ENCODE measurements at places on chromosomes 12 and 14.

GRCh38 chr12:132197581-132198354 lies 53.5 kb downstream of the NOC4L start:
- DNase-seq = no peak

- DNase-seq = no peak
These were observed 7.9 kb downstream of the IFFO1 start for GRCh38 chr12:6547987-6548386.

- DNase-seq = no peak
These were observed 25.2 kb upstream of the NCOR2 start for GRCh38 chr12:124592481-124593160.

DNA sequence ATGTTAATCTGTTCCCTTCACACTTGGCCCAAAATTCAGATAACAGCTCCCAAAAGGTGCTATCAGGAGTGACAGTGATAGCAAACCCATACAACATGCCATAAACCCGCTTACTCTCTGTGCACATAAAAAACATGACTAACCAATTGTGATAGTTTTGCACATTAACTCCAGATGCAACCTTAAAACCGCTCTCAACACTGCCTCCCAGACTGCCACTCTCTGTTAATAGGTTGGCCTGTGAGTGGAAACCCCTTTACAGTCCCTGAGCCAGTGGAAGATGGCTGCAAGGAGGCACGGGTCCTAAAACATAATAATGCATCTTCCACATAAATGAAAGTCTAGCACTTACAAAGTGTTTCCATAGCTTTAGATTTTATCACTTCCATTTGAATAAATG lies 12.0 kb upstream of the TMTC1 start:
- DNase-seq = no peak

GRCh38 chr14:64680714-64681065 lies 23.5 kb upstream of the PLEKHG3 start:
- DNase-seq = no peak

GRCh38 chr12:132190012-132190755 lies 45.9 kb downstream of the NOC4L start:
- peak; percentile 51 for DNase-seq

DNA sequence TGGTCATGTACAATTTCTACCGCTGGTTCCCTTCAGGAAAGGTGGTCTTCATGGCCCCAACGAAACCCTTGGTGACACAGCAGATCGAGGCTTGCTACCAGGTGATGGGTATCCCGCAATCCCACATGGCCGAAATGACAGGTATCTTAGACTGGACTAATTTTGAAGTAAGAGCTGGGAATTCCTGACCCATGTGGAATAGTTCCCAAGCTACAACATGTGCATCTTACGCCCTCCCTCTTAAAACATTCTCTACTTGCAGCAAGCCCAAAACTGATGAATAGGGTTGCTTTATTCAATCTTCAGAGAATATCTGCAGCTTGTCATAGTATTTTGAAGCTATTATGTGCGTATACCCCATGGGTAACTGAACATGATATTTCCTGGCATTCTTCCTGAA lies 669 bp downstream of the FANCM start:
- DNase-seq = no peak

DNA sequence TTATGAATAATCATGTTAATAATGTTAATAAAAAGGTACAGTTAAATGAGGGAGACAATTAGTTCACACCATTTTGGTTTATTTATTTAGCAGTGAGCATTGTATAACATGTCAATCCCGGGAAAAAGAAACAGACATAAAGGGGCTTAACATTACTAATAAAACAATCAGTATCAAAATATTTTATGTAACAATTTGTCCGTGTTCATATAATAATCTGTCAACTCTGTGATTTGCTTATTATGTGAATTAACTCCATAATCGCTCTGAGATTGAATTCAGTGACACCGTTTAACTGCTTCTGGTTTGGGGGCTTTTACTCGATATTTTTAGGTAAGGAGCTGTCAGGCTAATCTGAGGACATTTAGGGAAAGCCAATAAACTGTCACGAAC lies 95.8 kb upstream of the HMGA2 start:
- DNase-seq = no peak

DNA sequence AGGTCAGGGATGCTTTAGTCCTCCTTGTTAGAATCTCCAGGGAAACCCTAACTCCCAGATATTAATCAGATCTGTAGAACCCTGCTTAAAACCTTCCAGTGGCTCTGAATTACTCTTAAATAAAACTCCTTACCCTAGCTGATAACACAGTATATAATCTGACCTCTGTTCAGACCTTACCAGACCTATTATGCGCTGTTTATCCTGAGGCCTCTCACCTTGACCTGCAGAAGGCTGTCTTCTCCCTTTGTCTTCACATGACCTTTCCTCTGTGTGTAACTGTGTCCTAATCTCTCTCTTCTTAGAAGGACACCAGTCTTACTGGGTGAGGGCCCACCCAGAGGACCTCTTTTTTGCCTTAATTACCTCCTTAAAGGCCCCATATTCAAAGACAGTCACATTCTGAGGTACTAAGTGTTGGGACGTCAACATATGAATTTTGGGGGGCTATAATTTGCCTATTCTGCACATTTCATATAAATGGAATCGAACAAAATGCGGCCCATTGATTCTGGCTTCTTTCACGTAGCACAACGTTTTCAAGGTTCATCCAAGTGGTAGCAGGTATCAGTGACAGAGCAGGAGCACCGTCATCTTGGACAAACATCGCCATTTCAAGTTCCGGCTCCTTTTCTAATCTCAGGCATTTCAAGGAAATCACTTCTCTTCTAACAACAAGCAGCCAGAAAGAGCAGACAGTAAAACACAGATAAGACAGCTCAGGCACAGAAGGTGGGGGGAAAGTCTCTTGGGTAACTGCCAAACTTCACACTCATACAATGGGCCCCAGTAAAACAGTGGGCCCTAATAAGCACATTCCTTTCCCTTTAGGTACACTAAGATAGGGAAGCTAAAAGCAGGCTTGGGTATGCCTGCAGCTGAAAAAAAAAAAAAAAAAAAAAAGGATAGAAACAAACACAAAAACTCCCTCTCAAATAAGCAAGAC lies 200.2 kb upstream of the NUDT4 start:
- DNase-seq = no peak

- DNase-seq = no peak
These were observed 170.1 kb upstream of the PWP1 start for GRCh38 chr12:107515446-107515958.

GRCh38 chr12:57741844-57742738 lies 2.7 kb upstream of the TSPAN31 start:
- no peak for DNase-seq

GRCh38 chr14:65631040-65631439 lies 218.5 kb downstream of the FUT8 start:
- no peak for DNase-seq

GRCh38 chr12:59636945-59637691 lies 41.3 kb downstream of the SLC16A7 start:
- DNase-seq = no peak

DNA sequence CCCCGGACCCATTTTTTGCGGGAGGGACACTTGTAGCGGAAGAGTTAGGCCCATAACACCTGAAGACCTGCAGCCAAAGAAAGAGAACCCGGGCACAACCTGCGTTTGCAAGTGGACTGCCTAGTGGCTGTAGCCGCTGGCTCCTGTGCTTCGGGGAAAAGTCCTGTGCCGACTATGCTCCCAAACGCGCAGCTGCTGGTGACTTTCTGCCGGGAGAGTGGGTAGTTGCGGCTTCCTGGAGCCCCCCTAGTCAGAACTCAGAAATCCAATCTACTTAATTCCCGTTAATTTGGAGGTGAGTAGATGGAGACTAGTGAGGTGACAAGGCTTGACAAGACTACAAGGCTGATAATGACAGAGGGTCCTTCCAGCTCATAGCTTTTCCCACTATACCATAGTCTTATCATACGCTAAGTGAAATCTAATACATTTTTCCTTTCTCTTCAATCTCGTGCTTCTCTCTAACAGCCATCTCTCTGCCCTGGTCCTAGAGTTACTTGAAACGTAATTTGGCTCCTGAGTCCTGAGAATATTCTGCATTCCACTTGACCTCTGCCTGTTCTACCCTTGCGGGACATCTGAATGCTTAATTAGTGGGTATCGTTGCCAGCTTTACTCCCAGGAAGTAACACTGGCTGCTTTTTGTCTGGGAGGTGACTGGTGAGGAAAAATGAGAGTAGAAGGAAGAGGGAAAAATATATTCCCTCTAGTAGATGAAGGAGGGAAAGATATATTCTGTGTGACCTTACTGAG lies 556 bp downstream of the MTHFD1 start:
- no peak for DNase-seq

GRCh38 chr12:79531518-79531917 lies 159.2 kb downstream of the PAWR start:
- DNase-seq = no peak

- DNase-seq = no peak
These were observed 129.3 kb downstream of the ZFP36L1 start for GRCh38 chr14:68663385-68664076.

DNA sequence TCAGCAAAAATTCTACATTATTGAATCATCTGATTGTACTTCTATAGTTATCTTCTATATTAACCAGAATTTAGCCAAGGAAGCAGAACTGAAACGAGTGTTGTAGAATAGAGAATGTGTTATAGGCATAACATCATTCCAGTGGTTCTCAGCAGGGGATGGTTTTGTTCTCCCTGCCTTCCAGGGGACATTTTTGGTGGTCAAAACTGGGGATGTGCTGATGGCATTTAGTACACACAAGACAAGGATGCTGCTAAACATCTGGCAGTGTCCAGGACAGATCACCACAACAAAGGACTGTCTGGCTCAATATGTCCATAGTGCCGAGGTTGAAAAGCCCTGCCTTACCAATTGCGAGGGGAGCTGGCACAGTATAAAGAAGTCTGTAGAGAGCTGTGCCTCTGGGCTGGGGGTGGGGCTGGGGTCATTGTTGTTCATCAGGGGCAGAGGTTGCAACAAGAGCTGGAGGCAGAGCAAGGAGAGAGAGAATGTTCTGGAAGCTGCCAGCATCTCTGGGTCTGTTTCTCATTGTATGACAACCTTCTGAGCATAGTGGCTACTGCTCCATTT lies 1472.8 kb downstream of the AACS start:
- DNase-seq = no peak

DNA sequence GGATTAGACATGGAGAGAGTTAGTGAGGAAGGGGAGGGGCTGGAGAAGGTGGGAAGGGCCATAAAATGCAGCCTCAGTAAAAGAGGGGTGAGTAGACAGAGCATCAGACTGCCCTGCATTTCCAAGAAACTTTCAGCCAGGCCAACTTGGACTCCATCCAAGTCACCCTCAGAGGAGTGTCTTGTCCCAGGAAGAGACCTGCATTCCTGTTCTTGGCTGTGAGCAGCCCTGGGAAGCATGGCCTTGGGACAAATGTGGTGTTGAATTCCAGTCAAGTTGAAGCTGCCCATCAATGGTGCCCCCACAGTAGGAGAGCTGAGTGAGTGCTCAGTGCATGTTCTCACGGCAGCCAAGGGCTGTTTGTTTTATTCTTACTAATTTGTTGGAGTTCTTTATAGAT lies 35.0 kb upstream of the TUNAR start:
- no peak for DNase-seq

DNA sequence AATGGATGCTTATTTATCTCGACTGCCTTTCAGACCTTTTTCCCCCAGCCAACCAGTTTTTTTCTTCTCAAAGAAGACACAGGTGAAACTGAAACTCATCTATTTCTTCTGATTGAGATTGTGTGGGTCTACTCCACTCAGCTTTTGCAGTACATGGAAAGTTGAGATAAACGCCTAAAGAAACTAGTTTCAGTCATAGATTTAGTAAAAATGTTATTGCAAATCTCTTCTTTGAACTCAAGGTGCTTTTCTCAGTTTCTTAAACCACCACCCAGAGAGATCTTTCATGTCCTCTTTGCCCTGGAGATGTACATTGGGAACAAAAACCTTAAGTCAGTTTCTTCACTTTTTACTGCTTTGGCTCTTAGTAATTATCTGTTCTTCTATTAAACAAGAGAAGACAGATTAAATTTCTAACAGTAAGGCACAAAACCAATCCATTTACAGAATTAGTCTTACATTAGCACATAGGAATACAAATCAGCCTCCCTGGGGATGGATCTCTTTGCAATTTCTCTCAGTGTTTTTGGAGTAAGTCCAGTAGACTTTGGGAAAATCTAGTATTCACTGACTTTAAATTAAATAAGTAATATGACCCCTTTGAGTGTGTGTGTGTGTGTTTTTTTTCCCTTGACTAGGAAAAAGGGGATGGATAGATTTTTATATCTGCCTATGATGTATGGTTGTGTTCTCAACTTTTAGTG lies 11.6 kb downstream of the FBXW8 start:
- DNase-seq = no peak

DNA sequence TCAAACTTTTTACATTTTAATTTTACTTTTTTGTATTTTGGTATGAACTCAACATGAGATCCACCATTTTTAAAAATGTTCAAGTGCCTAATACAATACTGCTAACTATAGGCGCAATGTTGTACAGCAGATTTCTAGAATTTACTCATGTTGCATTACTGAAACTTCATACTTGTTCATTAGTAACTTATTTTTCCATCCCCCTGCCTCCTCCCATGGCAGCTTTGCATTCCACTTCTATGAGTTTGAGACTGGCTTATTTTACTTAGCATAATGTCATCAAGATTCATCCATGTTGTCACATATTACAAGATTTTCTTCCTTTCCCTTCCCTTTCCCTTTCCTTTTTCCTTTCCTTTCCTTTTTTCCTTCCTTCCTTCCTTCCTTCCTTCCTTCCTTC lies 825.9 kb downstream of the SLC16A7 start:
- DNase-seq = no peak

DNA sequence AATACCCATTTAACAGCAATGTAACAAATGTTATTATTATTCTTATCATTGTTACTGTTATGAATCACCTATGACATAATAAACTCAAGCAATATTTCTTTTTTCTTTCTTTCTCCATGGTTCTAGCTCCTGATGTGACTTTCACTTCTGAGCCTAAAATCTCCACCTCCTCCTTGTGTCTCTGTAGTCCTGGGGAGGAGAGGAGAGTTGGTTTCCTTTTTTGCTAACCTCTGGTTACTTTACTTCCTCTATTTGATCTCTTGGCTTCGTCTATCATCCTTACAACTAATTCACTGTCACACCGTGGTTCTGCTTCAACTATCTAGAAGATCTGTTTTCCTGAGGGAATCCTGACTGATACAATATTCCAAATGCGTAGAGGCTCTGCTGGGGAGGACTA lies 456.6 kb downstream of the VRK1 start:
- DNase-seq = no peak

DNA sequence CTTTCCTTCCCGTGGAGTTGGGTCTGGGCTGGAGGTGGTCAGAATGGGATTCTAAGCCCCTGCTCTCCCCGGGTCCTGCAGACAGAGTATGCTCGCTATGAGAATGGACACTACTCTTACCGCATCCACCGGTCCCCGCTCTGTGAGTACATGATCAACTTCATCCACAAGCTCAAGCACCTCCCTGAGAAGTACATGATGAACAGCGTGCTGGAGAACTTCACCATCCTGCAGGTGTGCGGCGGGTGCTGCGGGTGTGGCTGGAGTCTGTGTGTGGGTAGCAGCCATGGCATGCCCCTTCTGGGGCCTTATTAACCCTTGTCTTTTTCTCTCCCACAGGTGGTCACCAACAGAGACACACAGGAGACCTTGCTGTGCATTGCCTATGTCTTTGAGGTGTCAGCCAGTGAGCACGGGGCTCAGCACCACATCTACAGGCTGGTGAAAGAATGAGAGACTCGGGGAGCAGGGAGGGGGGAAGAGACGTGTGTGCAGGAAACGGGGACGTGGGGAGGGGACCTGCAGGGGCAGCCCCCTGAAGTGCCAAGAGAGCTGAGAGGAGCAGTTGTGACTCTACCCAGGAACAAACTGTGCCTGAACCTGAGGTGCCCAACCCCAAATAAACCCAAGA lies 37.0 kb upstream of the TSPAN9 start:
- no peak for DNase-seq

GRCh38 chr14:89856871-89857345 lies 97.6 kb downstream of the EFCAB11 start:
- no peak for DNase-seq
